ENCODE measurements at places on chromosomes 6 and 20. TPM values are rescaled to one million over a fixed set of nuclear protein-coding genes. Genes with fewer than 3 reads are reported as not detected.

DNA sequence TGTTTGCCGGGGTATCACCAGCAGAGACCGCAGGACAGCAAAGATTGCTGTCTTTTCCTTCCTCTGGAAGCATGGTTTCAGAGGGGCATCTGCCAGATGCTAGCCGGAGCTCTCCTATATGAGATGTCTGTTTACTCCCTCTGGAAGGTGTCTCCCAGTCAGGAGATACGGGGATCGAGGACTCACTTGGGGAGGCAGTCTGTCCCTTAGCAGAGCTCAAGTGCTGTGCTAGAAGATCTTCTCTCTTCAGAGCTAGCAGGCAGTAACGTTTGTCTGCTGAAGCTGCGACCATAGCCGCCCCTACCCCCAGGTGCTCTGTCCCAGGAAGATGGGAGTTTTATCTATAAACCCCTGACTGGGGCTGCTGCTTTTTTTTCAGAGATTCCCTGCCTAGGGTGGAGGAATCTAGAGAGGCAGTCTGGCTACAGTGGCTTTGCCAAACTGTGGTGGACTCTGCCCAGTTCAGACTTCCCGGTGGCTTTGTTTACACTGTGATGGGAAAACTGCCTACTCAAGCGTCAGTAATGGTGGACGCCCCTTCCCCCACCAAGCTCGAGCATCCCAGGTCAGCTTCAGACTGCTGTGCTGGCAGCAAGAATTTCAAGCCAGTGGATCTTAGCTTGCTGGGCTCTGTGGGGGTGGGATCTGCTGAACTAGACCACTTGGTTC, 133.0 kb upstream of the FLRT3 start:
- no peak for DNase-seq

DNA sequence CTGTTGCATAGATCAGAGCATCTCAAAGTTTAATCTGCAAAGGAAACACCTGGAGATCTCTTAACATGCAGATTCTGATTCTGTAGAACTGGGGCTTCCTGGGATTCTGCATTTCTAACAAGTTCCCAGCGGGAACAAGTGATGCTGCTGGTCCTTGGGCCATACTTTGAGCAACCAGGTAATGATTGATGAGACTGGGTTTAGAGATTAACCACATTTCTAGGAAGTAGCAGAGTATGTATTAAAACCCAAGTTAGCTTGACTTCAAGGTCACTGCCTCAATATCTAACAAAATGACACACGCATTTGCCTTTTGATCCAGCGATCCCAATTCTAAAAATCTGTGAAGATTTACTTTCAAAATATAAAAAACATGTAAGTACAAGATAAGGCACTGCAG, 83.0 kb upstream of the DTNBP1 start:
- no peak for DNase-seq

ENPP5 gene
- total RNA-seq: 3.0 TPM

COX4I2 gene
- total RNA-seq: 7.6 TPM

GRCh38 chr6:119442776-119443184, 93.2 kb upstream of the MAN1A1 start:
- no peak for DNase-seq
